ENCODE measurements at places on chromosomes 11 and 22.

DNA sequence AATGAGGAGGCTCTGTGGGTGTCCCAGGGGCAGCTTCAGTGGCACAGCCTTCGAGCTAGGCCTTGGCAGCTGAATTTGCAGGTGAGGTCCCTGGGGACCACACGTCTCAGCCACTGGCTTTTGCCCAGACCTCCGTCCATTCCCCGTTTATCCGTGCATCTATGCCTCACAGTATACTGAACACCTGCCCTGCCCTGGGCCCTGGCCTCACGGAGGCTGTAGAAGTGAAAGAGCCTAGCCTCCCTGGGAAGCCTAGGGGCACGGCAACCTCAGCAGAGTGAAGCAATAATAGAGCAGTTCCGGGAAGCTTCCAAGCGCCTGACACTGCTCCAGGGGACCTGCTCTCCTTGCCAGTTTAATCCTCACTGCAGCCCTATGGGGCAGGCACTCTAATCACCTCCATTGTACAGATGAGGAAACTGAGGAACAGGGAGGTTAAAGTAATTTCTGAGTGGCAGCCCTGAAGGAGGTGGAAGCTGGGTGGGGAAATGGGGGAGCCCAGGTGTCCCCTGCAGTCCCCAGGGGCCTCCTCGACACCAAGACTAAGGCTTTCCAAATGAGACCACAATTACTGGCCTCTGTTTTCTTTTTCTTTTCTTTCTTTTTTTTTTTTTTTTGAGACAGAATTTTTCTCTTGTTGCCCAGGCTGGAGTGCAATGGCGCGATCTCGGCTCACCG lies 2.7 kb upstream of the NFAM1 start:
- DNase-seq: no peak

GRCh38 chr22:30265131-30265720 lies 1.4 kb downstream of the OSM start:
- DNase-seq: no peak

DNA sequence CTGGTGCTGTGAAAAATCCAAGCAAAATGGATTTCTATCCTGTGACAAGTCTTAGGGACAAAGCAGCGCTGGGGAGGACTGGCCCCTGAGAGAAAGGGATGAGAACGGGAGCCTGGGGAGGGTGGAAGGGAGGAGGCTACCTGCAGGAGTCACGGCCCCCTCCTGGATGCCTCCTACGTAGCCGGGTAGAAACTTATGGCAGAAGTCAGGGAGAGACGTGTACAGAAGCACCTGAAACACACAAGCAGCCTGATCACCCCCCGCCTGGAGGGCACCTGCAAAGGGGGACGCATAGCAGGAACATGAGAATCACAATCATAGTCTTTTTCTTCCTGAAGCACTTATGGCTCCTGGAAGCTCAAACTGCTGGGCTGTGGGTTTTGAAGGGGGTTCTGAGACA lies 6.1 kb downstream of the DHCR7 start:
- DNase-seq: no peak

DNA sequence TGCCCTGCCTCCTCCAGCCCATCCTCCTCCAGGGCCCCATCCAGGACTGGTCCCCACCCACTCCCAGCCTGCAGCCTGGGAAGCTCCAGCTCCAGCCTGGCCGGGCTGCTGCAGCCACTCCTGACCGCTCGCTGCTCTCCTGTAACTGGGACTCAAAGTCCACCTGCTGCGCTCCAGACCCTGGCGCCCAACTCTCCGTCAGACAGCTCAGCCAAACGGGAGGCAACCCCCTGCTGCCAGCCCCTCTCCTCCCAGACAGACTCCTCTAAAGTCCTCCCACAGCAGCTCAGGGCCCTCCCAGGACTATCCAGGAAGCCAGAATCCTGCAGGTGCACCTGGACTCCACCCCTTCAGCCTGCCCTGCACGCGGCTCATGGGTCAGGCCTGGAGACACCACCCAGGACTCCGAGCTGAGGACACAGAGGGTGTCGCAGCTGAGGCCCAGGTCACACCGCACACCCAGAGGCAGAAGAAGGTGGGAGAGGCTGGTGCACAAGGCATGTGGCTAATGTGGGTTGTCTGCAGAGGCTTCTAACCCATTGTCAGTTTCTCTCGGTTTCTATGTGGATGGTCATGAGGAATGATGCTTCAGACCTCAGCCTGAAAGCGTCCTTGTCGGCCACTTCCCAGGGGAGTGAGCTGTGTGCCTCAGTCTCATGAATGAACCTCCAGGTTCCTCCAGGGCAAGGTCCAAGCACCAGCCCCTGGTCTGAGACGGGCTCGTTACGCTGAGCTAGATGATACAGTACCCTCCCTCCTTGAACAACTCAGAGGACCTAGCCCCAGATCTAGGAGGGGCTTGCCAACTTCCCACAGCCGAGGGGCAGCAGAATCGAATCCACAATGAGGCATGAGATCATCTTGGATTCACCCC lies 1514.8 kb downstream of the TBC1D22A start:
- no peak for DNase-seq

GRCh38 chr11:112174789-112175598 lies at the start of gene BCO2:
Gene BCO2, plus strand, starts transcription at chr11:112175512. Its CDS starts 90 bp downstream, at chr11:112175602.
- no peak for DNase-seq

DNA sequence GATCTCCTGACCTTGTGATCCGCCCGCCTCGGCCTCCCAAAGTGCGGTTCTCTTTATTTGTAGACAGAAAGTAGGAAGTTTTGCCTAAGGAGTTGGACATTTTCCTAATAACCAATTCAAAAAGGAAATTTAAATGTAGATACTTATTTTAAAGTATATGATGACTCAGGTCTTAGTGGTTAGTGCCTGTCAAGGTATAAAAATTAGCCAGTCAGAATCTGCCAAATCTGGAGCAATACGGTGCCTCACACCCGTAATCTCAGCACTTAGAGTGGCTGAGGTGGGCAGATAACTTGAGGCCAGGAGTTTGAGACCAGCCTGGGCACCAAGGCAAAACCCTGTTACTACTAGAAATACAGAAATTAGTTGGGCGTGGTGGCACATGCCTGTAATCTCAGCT lies 86.7 kb upstream of the RASSF10 start:
- DNase-seq: no peak

DNA sequence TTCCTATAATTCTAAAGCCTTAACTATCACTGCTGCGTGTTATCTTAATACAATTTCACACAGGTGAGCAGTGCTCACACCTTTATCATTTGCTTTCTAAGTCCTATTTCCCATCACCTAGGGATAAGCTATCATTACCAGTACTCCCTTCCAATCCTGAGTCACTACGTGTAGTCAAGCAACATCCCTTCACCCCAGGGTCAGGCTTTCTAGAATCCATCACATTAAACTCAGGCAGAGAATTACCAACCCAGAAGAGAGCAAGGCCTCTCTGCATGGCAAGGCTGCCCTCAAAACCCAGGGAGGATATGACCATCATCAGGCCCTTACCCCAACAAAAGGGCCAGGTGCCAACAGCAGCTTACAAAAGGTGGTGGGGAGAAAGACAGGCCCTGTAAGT lies 9.8 kb downstream of the PACSIN2 start:
- no peak for DNase-seq

DNA sequence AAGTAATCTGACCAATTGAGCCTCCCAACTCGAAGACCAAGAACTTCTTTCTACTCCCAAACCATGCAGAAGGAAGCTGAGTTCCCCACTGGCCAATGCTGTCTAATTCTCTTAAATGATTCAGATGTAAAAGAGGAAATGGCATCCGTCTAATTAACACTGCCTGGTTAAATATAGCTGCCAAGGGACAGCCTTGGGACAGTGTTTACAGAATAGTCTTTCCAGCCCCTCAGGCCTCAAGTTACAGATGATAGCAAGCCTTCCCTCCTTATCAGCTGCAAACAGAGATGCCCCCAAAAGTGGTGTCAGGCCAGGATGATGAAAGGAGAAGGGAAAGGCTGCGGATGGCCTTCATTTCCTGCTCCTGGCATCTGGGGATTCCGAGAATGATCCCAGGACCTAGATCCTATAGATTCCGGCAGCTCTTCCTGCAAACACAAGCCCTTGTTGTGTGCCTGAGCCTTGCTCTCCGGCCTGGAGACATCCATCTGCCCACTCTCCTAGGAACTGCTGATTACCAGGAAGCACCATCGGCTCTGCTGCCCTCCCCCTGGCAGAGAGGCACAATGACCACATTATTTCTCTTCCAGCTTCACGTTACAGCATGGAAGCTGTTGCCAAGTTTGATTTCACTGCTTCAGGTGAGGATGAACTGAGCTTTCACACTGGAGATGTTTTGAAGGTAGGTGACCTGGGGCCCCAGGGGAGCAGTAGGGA lies 13.5 kb upstream of the TMA7B start:
- DNase-seq: no peak

GRCh38 chr11:129644326-129644725 lies 171.3 kb upstream of the TMEM45B start:
- DNase-seq: no peak

DNA sequence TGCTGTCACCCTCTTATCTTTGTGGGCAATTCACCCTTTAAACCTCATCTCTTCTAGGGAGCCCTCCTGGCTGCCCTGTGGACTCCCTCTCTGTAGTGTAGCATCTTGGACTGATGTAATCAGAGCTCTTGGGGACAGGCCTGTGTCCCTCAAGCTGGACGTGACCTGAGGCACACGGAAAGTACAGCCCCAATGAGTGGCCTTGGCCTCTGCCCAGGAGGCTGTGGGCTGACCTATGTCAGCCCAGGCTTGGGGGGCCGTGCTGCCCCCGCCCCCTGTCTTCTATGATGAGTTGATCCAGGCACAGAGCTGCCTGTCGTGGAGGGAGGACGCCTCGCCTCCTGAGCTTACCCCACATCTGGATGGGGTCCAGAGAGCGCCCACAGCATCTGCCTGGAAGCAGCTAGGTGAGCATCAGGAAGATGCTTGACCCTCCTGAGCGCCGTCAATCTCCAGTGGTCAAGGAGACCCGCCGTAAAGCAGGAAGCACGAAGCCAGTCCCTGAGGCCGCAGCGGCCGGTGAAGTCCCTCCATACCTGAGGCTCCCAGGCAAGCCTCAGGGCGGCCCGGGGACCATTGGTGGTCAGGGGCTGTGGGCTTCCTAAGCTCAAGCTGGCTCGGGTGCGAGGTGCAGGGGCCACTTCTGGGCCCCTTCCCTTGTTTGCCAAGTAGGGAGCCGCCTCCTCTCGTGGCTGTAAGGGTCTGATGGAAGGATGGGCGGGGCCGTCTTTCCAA lies 1136.9 kb downstream of the BRD1 start:
- DNase-seq: no peak

DNA sequence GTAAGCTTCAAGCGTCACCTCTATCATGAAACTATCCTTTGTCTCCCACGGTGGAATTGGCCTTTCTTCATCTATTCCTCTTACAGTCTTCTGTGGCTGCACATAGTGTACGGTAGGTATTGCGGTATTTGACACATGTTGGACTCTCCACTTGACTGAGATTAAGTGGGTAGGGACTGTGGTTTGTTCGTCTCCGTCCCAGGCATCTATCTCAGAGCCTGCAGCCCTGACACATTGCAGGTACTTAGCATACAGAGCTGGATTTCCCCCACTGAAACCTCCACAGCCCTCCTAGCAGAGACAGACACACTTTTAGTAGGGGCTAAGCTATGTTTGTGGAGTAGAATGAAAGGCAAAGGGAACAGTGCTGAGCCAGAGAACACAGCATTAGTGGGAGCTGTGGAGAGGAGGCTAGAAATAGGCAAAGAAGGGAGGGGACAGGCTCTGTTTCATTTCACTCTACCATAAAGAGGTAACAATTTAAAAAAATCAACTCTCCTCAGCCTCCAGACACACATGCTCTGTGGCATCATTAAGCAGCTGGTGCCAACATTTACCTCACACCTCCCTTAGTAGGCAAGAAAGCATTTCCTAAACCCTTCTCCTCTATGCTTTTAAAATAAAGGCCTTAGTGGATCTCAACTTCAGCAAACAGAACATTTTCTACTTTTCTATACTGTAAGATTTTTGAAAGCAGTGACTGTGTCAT lies 277.5 kb downstream of the KIRREL3 start:
- no peak for DNase-seq

GRCh38 chr11:30635401-30635989 lies 49.3 kb upstream of the MPPED2 start:
- DNase-seq: no peak

- DNase-seq: no peak
These were observed 27.1 kb upstream of the MRGPRX2 start for GRCh38 chr11:19087658-19088057.

DNA sequence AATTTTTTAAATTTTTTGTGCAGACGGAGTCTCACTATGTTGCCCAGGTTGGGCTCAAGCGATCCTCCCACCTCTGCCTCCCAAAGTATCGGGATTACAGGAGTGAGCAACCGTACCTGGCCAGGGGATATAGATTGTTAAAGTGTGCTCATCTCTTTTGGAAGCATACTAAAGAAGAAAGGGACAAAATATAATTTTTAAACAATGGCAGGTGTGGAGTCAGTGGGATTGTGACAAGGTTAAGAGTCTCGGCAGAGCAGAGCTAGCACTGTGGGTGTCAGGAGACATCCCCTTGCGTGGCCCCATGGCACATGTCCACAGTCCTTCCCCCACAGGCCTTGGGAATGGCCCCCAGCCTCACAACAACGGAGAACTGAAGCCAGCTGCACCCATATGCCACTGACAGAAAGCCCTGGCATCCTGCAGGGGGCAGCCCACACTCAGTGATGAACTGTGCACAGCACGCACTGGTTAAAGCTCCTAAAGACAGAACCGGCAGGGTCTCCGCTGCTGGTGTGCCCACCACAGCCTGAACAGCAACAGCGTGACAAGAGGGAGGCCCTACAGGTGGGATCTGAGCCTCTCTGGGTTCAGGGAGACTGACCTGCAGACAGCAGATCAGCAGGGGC lies 29.9 kb downstream of the SERPIND1 start:
- no peak for DNase-seq

- DNase-seq: no peak
These were observed 6.5 kb upstream of the ST3GAL4 start for GRCh38 chr11:126348806-126349582.

GRCh38 chr11:72244060-72244360 lies at the start of gene PHOX2A:
Gene PHOX2A, minus strand, starts transcription at chr11:72244176. Its CDS starts 172 bp downstream, at chr11:72244004.
- DNase-seq: no peak

DNA sequence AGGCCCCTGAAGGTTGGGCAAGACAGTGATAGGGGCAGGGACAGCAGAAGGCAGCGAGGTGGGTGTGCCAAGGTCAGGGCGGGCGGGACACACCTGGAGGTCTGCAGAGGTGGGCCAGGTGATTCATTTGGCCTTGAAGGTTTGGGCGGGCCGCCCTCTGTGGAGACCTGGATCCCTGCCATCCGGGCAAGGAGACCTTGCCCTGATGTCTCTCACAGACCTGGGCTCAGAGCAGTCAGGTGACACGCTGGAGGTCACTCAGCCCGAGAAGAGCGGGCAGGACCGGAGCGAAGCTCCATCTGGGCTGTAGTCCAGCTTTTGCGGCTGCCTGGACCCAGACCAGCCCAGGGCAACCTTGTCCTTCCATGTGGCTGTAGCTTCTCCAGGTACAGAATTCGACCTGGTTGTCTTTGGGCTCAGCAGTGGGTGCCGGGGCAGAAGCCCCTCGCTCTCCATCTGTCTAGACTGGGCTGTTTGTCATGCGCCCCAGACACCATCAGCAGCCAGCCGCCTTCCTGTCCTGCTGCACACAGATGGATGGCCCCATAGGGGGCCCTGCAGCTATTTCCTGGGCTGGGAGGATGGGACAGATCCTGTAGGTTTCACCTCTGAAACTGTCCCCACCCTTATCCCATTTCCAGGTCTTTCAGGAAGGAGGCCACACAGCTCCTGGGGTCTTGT lies 3.1 kb downstream of the MRGPRG start:
- no peak for DNase-seq

Measured in activated effector memory CD4-positive, alpha-beta T cell treated with Interleukin-2 at 50 U/mL for 16 hours (primary cell).